Kasumi-1 (cell line): ENCODE measurements at places on chromosomes 11 and 22.
A peak's percentile ranks its signal among the peaks of the same experiment; 100 is the strongest.

DNA sequence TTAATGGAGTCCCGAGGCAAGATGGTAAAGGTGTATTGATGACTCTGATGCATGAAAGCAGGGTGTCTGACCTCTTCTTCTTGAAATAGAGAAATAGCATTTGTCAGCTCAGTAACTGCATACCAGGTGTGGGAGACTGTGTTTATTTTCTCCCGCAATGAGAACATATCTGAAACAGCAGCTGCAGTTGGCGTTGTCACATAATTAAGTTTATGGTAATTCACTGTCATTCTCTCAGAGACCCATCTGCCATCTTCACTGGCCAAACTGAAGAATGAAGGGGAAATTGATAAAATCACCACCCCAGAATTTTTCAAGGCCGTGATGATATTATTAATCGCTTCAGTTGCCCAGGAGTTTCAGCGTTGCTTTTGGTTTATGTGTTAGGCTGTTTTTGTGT lies 20.1 kb upstream of the MCHR1 start:
- no peak for DNase-seq

DNA sequence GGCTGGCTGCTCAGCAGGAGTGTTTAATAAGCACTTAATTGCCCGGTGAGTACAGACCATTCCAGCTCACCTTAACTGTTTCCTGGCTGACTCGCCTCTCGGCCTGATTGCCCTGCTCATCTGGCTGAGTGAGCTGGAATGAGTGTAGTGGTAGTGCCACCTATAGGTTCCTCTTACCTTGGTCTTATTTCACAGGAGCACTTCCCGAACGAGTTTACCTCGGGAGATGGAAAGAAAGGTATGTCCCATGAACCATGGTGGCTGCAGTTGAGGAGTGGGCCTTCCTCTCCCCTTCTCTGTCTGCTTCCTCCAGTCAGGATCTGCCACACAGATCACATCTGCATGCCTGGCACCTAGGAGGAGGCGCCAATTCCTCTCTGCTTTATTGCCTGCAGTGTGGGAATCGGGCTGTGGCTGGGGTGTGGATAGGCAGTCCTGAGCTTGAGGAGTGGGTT lies 26.7 kb downstream of the UPB1 start:
- DNase-seq = peak; percentile 62

DNA sequence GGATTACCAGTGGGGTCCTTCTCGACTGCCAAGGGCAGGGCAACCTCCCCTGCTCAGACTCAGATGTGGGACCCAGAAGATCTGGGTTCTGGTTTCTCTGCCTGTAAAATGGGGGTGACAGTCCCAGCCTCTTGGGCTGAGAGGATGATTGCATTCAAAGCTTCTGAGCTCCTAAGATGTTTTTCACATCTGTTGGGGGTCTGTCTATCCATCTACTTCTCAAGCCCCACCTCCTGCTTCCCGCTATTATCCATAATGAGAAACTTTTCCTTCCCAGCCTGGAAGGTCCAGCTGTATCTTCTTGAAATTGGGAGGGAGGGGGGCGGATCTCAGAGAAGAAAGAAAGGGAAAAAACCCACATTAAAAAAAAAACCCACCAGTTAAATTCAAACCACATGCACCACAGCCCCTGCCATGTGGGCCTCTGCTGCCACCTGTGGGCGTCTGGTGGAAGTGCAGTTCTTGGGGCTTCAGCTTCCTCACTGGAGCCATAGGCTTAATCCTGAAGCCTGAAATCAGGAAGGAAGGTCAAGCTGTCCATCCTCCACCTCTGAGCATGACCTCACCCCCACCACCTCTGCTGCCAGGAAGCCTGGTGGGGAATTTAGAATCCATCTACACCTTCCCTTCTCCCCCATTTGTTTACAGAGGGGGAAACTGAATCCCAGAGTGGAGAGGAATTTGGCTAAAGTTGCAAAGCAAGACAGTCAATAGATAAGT lies 27.3 kb downstream of the ARHGEF17 start:
- peak; percentile 54 for DNase-seq

DNA sequence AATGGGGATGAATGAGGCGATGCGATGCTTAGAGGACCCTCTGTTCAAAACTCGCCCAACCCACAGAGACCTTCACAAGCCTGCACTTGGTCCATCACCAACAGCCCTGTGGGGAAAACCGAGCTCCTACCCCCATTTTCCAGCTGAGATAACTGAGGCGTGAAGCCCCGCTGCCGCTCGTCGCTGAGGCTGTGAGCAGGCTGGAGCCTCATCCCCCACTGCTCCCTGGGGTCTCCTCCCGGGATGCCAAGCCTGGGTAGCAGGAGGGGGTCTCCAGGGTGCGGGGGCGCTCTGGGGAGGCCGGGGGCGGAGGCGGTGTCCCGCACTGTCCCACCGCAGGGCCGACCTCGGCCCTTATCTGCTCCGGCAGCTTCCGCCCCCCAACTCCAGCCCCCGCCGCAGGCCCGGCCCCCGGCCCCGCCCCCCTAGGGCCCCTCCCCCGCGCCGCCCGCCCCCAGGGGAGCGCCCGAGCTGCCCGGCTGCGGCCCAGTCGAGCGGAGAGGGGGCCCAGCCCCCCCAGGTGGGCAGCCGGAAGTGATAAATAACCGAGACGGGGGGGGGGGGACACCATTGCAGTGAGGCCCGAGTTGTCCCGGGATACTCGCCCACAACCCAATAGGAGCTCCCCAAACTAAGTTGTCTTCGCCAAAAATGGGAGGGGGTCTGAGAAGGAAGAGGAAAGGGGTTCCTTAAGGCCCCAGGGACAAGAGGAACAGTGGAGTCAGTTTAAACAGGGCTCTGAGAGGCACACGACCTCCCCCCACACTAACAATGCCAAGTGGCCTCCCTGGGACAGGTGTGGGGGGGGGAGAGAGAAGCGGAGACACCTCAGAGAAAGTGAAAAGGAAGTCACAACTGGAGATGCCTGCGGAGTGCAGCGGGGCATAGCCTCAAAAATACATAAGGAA lies 8.3 kb upstream of the SLC39A13 start:
- no peak for DNase-seq

DNA sequence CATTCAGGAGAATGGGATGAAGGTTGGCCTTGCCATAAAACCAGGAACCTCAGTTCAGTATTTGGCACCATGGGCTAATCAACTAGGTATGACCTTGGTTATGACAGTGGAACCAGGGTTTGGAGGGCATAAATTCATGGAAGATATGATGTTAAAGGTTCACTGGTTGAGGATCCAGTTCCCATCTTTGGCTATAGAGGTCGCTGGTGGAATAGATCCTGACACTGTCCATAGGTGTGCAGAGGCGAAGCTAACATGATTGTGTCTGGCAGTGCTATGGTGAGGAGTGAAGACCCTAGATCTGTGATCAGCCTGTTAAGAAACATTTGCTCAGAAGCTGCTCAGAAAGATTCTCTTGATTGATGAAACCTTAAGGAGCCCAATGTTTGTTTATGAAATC lies 5.7 kb downstream of the NF2 start:
- DNase-seq = no peak

DNA sequence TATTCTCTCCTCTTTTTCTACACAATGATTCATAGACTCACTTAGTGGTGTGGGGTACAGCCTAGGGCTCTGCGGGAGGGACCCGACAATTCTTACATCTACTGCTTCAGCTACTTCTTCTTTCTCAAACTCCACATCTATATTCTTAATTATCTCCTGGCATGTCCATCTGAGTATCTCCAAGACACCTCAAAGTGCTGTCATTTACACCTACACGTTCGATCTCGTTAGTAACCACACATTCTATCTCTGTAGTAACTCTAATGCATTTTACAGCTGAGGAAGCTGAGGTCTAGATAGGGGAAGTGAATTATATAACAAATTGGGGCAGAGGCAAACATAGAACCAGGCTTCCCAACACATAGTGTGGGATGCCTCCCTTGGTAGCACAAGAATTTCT lies 27.7 kb upstream of the RRM1 start:
- DNase-seq = peak; percentile 73

DNA sequence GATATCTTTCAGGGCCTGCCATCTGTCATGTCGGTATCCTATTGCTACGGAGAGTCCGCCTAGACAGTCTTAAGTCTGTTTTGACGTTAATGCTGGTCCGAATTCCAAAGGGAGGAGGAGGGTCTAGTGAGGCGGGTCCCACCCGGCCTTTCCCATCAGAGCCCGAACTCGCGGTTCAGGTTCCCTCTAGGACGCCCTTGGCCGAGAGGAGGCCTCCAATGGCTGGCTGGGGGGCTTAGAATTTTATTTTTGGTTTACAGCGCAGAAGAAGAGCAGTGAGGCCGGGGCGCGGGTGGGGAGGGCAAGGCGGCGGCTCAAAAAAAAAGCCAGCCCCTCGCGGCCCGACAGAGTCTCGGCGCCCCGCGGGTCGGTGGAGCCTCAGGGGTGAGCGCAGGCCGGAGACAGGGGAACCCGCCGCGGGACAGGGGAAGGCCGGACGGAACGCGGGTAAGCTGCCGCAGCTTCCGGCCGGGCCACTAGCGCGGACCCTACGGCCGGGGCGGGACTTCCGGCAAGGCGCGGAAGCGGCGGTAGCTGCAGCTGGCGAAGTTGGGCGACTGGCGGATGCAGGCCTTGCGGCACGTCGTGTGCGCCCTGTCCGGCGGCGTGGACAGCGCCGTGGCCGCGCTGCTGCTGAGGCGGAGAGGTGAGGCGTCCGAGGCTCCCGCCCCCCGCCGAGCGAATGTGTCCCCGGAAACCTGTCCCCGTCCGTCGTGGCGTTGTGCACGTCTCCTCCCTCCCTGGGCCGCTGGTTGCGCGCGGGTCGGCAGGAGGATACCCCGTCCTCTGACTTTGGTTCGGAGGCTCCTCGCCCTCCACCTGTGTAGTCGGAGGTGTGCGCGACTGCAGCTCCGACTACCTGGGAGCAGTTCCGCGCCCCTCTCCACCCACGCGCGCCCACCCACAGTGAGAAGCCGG lies at the start of gene TRMU:
Gene TRMU, plus strand, starts transcription at position 514 of the 918 bp plus-strand sequence. Its CDS starts 51 bp downstream, at position 565.
- DNase-seq = peak; percentile 64

GRCh38 chr11:70481625-70482528 lies 83.5 kb downstream of the CTTN start:
- DNase-seq = no peak

DNA sequence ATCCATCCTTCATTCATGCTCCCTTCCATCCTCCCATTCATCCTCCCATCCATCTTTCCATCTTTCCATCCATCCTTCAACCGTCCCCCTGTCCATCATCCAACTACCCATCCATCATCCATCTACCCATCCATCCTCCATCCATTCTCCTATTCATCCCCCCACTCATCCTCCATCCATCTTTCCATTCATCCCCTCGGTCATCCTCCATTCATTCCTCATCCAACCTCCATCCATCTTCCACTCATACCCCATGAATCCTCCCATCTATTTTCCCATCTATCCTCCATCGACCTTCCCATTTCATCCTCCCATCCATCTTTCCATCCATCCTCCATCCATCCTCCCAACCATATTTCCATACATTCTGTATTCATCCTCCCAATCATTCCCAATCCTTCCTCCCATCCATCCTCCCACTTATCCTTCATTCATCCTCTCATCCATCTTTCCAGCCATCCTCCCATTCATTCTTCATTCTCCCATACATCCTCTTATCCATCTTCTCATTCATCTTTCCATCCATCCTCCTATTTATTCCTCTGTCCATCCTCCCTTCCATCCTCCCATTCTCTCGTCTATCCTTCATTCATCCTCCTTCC lies 29.9 kb downstream of the IGLL1 start:
- no peak for DNase-seq

DNA sequence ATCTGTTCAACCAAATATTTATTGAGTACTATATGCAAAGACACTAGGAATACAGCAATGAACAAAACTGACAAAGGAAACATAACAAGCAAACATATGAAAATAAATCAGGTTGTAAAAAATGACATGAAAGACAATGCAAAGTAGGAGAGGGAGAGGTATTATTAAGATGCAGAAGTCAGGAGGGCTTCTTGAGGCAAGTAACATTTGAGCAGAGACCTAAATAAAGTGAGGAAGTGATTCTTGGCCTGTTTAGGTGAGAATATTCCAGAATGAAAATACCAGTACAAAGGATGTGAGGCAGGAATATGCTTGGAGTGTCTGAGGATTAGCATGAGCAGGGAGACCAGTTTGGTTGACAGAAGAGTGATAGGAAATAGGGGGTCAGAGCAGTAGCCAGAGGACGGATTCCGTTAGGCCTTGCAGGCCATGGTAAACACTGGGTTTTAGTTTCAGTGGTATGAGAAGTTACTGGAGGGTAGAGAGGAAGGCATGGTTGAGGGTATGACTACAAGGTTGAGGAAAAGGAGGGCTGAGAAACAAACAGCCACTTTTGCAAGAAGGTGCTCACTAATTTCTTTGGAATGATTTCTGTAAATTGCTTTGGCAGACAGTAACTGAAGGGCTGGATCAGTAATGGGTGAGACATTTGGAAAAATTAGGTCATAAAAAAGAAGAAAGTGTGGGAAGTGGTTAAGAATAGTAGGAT lies 191.9 kb downstream of the SWAP70 start:
- no peak for DNase-seq

DNA sequence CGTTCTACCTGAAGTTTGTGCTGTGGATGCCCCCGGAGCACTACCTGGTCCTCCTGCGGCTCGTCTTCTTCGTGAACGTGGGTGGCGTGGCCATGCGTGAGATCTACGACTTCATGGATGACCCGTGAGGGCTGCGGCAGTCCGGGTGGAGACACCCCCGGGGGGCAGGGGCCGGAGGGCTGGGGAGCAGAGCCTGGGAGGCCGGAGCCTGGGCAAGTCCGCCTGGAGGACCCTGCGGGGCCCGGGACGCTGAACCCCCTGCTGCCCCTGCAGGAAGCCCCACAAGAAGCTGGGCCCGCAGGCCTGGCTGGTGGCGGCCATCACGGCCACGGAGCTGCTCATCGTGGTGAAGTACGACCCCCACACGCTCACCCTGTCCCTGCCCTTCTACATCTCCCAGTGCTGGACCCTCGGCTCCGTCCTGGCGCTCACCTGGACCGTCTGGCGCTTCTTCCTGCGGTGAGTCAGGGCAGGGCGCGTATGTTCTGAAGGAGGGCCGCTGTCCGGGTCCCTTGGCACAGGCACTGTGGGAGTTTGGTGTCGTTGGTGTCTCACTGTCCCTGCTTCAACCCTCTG lies 17.3 kb downstream of the RNH1 start:
- no peak for DNase-seq

- no peak for DNase-seq
Measured at GRCh38 chr22:25990940-25991339, 178.3 kb upstream of the SEZ6L start.

- DNase-seq = no peak
Measured at GRCh38 chr11:23944923-23945322, 551.9 kb upstream of the LUZP2 start.

GRCh38 chr11:112724496-112724790 lies 236.8 kb upstream of the NCAM1 start:
- DNase-seq = no peak

- DNase-seq = no peak
Measured at GRCh38 chr11:114447892-114448291, 8.6 kb downstream of the REXO2 start.

DNA sequence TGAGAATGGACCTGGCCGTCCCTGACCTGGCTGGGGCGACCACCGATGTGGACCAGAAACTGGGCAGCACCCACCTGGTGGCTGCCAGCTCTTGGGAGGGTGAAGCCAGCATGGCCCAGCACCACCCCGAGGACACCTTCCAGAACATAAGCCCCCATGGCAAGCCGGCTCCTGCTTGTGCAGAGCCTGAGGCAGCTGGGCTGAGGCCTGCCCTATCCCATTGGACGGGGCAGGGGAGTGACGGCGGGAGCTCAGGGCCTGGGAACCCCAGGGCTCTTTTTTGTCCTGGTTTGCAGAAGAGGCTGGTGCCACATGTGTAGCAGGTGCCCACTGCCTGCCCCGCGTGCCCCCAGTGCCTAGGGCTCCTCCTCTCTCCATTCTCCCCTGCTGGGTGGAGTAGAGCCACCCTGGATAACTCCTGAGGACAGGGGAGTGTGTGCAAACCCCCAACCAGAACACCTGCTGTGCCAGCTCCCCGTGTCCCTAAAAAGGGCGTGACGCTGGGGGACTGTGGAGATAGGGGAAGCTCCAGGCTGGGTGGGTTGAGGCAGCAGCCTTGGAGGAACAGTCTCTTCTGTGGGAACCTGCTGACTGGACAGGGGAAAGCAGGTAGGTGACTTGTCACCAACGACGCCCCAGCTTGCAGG lies 11.9 kb downstream of the DUSP8 start:
- DNase-seq = no peak
